ENCODE measurements at places on chromosomes 5 and 9. TPM values are rescaled to one million over a fixed set of nuclear protein-coding genes. Genes with fewer than 3 reads are reported as not detected.

TRIM36 gene
- polyA plus RNA-seq = 3.0 TPM

SPATA31D4 gene
- polyA plus RNA-seq = not detected

TLX3 gene
- not detected for polyA plus RNA-seq

DNM1 gene
- polyA plus RNA-seq = 231 TPM

GPX3 gene
- polyA plus RNA-seq = 1,238 TPM

NDUFS4 gene
- 123 TPM for polyA plus RNA-seq

NR2F1 gene
- polyA plus RNA-seq = 220 TPM

LRRC19 gene
- polyA plus RNA-seq = 19.4 TPM

MELK gene
- 32.7 TPM for polyA plus RNA-seq

TNC gene
- polyA plus RNA-seq = 323 TPM

NSG2 gene
- polyA plus RNA-seq = 0.35 TPM

ACSL6 gene
- polyA plus RNA-seq = 1.4 TPM

SGCD gene
- 4.0 TPM for polyA plus RNA-seq

FAM78A gene
- 2.4 TPM for polyA plus RNA-seq

GGTA1 gene
- 5.2 TPM for polyA plus RNA-seq

RBM27 gene
- polyA plus RNA-seq = 33.0 TPM

PCDHGA6 gene
- polyA plus RNA-seq = 8.1 TPM

DDX4 gene
- polyA plus RNA-seq = 0.12 TPM

CNTNAP3 gene
- polyA plus RNA-seq = 6.6 TPM

FAM240B gene
- not detected for polyA plus RNA-seq

GALT gene
- polyA plus RNA-seq = 71.8 TPM

NRG2 gene
- polyA plus RNA-seq = 0.88 TPM

RICTOR gene
- polyA plus RNA-seq = 33.0 TPM

ZDHHC11B gene
- 8.9 TPM for polyA plus RNA-seq

OSMR gene
- 10.7 TPM for polyA plus RNA-seq

PPP3R2 gene
- not detected for polyA plus RNA-seq

FCN2 gene
- polyA plus RNA-seq = 0.48 TPM

CDC20B gene
- 0.62 TPM for polyA plus RNA-seq

CLIC3 gene
- not detected for polyA plus RNA-seq

SLC1A3 gene
- polyA plus RNA-seq = 3.5 TPM

OR1Q1 gene
- not detected for polyA plus RNA-seq

NPR3 gene
- polyA plus RNA-seq = 34.5 TPM

CXCL14 gene
- polyA plus RNA-seq = 23.0 TPM

LCN12 gene
- 20.2 TPM for polyA plus RNA-seq

FBP2 gene
- polyA plus RNA-seq = 0.10 TPM

PCDHB4 gene
- 1.9 TPM for polyA plus RNA-seq

BARX1 gene
- 0.25 TPM for polyA plus RNA-seq

ACOT12 gene
- 1.2 TPM for polyA plus RNA-seq

C9 gene
- 0.37 TPM for polyA plus RNA-seq

NR6A1 gene
- 1.7 TPM for polyA plus RNA-seq
